ENCODE measurements at places on chromosomes 11 and 22.

GRCh38 chr11:117819096-117820040, 5.2 kb downstream of the FXYD2 start:
- DNase-seq = no peak

DNA sequence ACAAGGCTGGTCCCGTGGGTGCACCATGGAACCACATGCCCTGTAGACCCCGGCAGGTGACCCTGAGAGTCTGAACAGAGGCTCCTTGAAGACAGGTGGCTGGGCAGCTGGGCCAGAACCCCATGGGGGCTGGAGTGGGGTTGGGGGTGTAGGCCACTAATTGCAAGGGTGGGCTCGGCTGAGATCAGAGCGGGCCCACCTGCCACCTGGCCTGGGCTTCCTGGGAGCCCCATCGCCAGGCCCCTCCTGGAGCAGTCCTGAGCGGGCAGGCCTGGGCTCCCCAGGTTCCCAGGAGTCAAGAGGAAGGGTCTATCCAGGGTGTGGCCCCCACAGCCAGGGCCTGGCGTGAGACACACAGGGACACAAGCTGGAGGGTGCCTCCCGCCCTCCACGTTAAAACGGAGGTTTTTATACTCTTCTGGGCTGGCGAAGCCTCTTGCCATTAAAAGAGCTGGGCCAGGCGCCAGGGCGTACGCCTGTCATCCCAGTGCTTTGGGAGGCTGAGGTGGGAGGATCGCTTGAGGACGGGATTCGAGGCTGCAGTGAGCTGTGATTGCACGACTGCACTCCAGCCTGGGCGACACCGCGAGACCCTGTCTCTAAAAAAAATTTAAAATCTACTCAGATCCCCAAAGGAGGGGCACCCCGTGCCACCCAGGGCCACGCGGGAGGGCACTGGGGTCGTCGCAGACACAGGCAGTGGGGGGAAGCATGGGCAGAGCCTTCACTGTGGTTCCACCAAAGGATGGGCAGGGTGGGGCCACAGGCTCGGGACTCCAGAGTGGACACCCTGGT, 4.8 kb upstream of the TRABD start:
- no peak for DNase-seq

DNA sequence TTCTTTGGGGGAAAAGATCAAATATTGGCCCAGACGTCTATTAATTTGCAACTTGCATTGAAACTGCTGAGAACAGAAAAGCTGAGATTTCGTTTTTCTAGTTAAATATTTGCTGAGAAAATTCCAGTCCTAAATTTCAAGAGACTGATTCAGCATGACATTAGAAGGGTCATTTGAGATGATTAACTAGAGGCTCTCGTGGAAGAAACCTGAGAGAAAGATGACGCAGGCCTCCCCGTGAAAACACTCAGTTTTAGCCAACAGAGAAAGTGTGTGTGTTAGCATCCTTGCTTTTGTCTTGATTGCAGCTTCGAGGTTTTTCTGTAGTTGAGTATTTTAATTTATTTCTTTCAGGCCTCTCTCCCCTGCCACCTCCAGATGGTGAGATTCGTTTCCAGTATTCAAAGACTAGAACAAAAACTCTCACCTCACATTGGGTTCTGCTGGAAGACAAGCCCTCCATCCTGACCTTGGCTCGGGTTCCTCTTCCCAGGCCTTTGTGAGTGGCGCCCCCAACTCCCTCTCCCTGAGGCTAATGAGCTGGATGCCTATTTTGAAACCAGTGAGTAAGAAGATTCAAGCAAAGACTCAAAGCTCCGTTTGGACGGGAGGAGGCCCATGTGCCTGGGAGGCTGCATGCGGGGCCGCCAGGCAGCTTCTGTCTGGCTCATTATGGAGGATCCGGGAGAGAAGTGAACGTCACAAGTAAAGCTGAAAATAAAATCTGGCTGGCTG, 52.4 kb downstream of the CELSR1 start:
- DNase-seq = no peak

DNA sequence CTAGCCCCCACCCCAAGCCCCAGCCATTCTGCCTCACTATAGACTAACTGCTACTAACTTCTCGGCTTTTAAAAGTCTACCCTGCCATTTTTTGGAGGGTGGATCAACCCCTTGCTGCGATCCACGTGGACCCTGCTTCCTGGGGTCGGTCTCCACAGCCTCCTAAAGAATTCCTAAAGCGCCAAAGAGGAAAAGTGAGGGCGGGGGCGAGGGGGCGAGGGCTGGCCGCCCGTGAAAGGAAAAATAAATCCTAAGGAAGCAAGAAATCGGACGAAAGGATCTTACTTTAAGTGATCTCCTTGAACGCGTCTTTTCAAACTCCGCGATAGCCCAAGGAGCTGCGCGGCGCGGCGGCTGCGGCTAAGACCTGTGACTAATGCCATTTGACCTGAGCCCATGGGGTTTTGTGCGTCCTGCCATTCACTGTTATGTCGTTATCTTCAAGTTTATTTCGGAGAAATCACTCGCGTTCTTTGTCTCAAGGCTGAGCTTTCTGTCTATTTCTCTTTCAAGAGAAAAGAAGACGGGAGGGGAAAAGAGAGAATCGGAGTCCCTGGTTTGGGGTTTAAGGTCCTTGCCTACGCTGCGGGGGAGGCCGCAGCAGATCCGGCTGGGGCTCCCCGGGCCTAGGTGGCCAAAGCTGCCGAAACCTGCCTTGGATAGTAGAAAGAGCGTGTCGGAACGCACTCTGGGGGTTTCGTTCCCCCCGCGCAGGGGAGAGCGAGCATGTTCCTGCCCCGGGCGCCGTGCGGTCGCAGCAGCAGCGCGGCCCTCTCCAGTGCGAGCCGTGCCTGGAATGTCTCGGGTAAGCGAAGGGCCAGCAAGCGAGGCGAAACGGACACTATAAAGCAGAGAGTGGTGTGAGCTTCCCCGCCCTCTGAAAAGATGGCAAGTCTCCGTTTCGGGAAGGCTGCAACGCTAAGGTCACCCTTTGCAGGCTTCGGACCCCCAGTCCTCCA, 2.8 kb upstream of the DBX1 start:
- no peak for DNase-seq

GRCh38 chr11:14189874-14190273, 169.1 kb downstream of the RRAS2 start:
- DNase-seq = no peak

- no peak for DNase-seq
Observed at GRCh38 chr11:111189466-111189865, 56.1 kb upstream of the POU2AF2 start.

DNA sequence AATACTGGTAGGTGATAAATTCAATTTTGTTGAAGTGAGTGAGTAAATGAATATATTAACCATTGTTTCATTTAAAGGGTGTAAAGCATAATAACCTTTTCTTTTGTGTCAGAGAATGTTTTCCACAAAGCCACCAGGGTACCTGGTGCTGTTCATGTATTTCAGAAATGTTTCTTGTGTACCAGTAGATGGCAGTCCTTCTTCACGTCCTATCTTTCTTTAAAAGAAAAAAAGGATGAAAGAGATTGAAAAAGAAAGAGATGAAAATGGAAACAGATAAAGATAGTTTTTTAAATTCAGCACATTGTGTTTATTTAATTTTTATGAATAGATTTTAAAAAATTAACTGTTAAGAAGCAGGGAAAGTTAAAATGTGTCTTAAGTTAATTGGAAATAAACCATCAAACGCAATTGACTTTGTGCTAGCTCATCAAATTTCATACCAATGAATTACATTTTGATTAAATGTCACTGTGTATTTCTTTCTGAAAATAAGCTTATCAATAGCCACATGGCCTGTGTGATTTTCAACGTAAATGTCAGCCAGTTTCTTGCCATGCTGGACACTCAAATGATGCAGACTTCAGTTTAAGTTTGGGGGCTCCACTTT, 65.5 kb upstream of the CHORDC1 start:
- DNase-seq = no peak

- no peak for DNase-seq
Observed at GRCh38 chr11:114348200-114349191, 51.8 kb downstream of the C11orf71 start.

DNA sequence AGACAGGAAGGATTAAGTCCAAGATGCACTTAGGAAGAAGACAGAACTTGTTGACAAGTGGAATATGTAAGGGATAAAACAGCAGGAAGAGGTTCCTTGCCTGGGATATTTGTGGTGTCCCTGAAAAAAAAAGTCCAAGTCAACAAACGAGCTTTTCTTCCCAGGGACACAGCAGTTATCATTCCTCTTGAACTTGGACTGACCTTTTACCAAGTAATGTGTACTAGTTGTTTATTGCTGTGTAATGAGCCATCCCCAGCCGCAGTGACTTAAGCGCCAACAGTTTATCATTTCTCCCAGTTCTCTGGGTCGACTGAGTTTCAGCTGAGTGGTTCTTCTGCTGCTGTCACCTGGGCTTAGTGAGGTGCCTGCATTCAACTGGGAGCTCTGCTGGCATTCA, 37.0 kb downstream of the KREMEN1 start:
- no peak for DNase-seq

DNA sequence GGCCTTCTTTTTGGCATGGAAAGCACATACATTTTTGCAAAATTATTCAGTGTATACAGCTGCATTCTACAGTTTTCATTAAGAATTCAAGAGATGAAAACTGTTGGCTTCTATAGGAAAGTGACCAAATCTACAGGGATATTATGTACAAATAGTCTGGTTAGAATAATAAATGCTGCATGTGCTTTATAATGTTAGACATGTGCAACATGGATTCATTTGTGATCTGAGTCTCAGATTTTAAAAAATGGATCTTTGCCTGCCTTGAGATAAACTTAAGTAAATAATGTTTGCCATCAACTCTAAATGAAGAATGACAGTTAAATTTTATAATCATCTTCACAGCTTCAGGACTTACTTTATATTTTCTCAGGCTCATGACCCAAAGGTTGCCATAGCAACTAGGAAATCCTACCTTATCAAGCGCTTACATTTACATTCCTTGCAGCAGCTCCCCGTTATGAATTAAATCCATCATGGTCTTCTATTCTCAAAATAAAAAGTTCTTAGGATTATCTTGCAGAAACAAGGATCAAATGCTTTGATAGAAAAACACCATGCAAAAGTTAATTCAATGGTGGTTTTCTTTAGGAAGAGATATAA, 200.2 kb downstream of the CADM1 start:
- DNase-seq = no peak

DNA sequence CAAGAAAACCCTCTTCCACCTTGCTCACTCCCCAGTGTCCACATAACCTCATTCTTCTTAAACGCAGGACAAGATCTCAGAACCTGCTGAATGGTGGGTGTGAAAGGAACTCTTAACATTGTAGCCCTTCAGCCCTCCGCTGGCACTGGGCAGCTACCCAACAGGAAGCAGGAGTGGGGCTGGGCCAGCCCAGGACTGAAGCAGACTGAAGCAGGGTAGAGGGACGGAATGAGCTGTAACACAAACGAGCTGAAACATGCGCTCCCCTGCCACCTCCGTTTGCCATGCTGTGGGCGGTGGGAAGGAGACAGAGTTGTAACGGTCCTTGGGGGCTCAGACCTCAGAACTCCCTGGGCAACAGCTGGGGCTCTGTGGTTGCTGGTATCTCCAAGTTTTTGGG, 23.6 kb downstream of the NPAT start:
- no peak for DNase-seq

GRCh38 chr11:113778111-113778910, 1.3 kb upstream of the CLDN25 start:
- DNase-seq = no peak

- no peak for DNase-seq
Observed at GRCh38 chr11:45400591-45400990, 114.5 kb upstream of the SYT13 start.

- peak; percentile 65 for DNase-seq
Observed at GRCh38 chr11:128172046-128172878, 415.1 kb downstream of the ETS1 start.

GRCh38 chr11:21909145-21909544, 283.7 kb upstream of the ANO5 start:
- DNase-seq = no peak

GRCh38 chr11:114310095-114310494, 13.9 kb downstream of the NNMT start:
- no peak for DNase-seq

DNA sequence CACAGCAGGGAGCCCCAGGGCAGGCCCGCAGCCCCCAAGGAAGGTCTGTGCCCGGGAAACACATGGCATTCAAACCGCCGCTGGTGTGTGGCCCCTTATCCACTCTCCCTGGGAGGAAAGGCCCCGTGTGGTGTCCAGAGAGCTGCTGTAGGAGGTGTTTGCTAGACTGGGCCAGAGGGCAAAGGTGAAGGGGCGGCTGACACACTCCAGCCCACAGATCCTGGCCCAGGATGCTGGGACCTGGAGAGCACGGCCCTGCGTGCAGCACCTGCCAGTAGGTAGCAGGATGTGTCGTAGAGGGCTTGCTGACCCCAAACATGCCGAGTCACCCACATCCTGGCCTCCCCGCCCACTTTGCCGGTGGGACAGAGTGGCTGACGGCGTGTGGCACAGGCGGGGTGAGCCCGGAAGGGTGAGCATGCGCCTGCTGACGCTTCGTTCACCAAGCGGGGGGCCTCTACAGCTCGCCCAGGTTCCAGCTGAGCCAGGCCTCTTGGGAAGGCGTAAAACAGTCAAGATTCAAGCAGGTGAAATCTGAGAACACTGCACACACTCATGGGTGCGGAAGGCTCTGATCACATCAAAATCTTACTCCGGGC, 11.0 kb downstream of the OSBPL5 start:
- no peak for DNase-seq

GRCh38 chr11:110463153-110463552, 33.4 kb downstream of the FDX1 start:
- no peak for DNase-seq

- DNase-seq = no peak
Observed at GRCh38 chr11:19929655-19930054, 217.0 kb downstream of the NAV2 start.

DNA sequence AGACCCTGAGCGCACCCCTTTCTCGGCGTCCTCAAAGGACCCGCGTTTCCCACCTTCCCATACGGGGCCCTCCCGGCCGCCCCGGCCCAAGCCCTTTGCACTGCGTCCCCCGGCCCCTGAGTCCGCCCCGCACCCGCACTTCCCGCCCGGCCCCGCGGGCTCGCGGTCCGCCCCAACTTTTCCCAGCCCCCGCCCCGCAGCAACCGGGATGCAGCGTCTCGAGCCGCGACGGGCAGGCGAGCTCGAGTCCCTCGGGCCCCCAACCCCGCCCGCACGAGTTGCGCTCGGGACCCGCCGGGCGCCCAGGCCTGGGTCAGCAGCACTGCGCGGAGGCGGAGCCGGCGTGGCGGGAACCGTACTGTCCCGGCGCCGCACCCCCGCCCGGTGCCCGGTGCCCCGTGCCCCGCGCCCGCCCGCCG, 371 bp downstream of the SMCO4 start:
- DNase-seq = no peak

GRCh38 chr22:43098356-43098755, 9.2 kb upstream of the TTLL1 start:
- DNase-seq = no peak

DNA sequence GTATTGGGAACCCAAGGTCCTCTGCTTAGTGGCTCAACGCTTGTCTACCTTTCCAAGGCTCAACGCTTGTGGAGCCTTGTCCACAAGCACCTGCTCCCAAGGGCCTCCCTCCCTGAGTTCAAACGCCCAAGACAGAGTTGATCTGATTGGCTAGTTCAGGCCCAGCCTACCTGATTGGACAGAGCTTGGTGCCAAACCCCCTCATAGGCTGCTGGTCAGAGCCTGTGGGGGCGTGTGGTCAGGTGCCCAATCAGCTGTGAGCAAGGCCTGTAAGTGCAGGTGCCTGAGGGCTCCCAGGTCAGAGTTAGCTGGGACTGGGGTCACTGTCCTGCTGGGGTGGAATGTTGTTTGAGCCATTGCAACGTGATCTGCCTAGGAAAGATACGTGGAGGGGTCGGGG, 16.9 kb upstream of the TMPRSS6 start:
- no peak for DNase-seq

GRCh38 chr11:13262096-13262495, 15.5 kb upstream of the BMAL1 start:
- no peak for DNase-seq
